Mammary epithelial cell (primary cell): ENCODE measurements at places on chromosomes 12 and 14. TPM values are rescaled to one million over a fixed set of nuclear protein-coding genes. Genes with fewer than 3 reads are reported as not detected.
A peak's percentile ranks its signal among the peaks of the same experiment; 100 is the strongest.

- no peak for DNase-seq
Measured at GRCh38 chr12:69457433-69457832, 12.8 kb upstream of the FRS2 start.

DNA sequence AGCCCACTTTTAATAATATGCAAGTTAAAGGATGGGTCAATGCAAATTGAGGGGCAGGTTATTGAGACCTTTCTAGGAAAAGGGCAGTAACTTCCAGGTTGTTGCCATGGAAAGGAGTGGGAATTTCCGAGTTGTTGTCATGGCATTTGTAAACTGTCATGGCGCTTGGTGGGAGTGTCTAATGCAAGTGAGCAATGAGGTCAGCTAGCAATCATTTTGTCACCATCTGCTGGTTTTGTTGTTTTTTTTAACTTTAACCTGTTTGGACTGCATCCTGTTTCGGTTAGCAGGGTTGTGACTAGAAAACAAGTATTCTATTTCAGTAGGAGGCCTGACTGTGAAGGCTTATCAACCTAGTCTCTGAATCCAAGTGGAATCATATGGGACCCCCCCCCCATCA, 85.8 kb upstream of the TSPAN11 start:
- DNase-seq: no peak

DNA sequence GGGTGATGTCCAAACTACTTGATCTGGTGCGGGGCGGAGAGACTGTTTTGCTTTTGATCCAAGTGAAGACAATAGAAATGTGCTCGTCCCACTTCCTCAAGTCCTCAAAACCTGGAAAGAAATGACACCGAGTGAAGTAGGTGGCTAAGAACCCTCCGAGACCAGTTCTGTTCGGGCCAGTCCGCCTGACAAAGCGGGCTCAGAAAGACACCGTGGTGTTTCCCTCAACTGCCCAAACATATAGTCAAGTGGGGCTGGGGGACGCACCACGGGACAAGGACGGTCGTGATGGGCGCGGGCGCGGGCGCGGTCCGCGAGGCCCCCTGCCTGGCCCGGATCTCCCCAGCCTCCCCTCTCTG, 1.6 kb downstream of the PHLDA1 start:
- peak; percentile 47 for DNase-seq

GRCh38 chr14:82084813-82085212, 551.2 kb upstream of the SEL1L start:
- DNase-seq: no peak

DNA sequence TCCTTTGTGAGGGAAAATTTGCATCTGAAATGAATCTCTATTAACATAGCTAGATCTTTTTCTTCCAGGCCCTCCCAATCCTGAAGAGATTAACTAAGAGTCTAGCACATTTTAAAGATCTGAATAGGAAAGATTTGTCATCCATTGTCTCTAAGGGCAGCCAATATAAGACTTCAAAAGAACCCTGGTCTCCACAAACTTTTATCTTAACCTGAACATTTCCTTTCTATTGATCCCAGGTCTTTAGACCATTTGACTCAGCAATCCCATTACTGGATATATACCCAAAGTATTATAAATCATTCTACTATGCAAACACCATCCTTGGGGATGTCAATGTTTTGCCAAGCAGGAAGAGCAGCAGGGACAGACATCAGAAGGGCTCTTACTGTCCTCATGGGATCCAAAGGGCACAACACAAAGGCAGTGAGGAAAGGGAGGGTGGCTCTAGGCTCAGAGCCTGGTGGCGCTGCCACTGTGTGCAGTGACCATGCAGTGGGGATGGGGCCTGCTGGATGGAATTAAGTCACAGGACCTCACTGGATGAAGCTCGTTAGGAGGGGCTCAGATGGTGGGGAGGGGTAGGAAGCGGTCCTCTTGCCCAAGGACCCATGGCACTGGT, 12.7 kb upstream of the BDKRB2 start:
- DNase-seq: no peak

GRCh38 chr12:120677765-120678473, 9.0 kb upstream of the MLEC start:
- DNase-seq: peak; percentile 18

GRCh38 chr12:80763874-80764273, 47.2 kb downstream of the MYF5 start:
- DNase-seq: peak; percentile 16

DNA sequence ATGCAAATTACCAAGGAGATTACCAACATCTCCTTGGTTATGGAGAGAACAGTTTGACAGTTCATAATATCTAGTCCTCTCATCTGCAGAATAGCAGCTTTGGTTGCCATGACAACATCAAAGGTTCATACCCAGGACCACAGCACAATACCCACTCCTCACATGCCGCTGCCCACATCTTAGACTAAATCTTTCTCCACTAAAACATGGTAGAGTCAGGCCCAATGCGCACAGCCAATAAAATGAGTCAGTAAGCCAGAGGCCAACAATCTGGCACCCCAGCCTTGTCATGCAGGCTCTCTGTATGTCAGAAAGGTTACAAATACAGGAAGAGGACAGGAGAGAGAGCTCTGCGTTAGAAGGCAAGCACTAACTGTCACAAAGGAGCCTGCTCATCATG, 70.6 kb downstream of the KCNK10 start:
- DNase-seq: no peak

The ART4 gene
- polyA plus RNA-seq: not detected

The ZFHX2 gene
- polyA plus RNA-seq: 0.06 TPM

The TRHDE gene
- polyA plus RNA-seq: 3.9 TPM
